ENCODE measurements at places on chromosomes 1 and 21.

DNA sequence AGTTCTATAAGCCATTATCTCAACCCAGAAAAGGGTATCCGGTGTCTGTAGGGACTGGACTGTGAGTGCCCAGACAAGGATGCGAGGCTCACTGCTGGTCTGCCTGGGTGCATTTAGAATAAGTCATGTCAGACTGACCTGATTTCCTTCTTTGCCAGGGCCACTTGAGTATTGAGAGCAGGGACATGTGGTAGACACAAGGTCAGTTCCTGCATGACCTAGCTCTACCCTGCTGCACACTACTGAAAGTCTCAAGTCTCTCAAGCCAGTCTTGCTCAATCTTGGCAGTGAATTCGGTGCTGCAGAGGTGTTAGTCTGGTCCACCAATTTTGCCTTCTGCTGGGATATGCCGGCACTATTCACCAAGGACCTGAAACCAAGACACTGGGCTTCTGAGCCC, 180.1 kb downstream of the C1orf94 start:
- DNase-seq, result no peak

GRCh38 chr1:224773646-224774045, 155.8 kb upstream of the DNAH14 start:
- DNase-seq, result no peak

GRCh38 chr1:166865926-166866325, 10.1 kb downstream of the TADA1 start:
- no peak for DNase-seq

DNA sequence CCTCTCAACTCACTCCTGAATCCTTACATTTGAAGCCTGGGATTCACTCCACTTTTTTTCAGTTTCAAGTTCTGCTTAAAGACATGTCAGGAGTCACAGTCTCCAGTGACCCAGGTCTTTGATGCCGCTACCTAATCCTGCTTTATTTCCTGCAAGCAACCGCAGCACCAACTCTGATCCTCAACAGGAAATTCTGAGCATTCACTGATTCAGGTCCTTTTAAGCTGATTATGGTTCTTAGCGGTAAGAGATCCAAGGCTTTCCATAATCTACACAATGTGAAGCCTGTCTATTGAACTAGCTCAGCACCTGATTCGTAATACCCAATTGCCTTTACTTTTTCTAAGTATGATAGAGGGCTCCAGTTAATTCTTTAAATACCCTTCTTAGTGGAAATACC, 43.7 kb upstream of the PIGC start:
- no peak for DNase-seq

- peak; percentile 22 for DNase-seq
Observed at GRCh38 chr1:147515045-147515869, 26.0 kb upstream of the BCL9 start.

DNA sequence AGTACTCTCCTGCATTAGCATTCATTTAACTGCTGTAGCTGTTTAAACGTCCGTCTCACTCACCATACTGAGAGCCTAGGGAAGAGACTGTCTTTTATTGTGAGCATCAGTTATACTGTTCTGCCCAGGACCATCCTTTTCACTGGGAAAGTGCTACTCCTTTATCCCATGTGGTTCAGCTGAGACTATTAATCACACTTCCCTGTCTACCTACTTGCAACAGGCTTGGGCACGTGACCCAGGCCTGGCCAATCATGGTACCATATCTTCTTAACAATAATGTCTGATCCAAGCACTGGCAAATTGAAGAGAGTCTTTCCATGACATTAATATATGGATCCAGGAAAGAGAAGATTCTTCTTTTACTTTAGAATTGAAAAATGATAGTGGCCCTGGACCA, 108.1 kb downstream of the TM2D1 start:
- DNase-seq, result no peak

DNA sequence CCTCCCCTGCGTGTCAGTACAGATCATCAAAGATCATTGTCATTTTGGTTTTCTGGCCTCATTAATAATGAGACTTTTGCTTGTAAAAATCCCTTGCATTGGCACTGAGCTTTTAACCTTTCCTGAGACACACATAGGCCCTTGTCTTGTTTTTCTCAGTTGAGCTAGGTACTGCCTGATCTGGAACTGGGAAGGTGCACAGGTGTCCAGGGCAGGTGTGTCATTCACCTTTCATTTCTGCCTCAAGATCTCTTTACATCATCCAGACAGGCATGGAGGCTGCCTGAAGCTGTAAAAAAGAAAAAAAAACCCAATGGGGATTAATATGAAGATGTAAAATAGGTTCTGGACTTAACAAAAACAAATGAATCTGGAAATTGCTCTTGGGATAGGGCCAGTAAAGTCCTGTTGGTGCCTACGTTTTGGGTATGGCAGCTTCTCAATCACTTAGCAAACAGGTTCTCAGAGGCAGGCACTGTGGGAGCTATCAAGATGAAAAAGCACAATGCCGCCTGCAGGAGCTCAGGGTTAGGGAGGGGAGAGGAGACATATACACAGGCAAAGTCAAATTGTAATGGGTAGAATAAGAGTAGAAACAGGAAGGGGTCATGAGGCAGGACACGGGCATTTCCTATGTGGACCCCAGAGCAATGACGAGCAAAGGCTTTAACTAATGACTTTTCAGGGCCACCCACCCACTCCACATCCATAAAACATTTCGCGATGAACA, 1.0 kb upstream of the KCNC4 start:
- no peak for DNase-seq

- DNase-seq, result no peak
Observed at GRCh38 chr1:81808760-81809159, 8.0 kb downstream of the ADGRL2 start.

- DNase-seq, result no peak
Observed at GRCh38 chr1:229159668-229160544, 111.0 kb upstream of the RAB4A start.

DNA sequence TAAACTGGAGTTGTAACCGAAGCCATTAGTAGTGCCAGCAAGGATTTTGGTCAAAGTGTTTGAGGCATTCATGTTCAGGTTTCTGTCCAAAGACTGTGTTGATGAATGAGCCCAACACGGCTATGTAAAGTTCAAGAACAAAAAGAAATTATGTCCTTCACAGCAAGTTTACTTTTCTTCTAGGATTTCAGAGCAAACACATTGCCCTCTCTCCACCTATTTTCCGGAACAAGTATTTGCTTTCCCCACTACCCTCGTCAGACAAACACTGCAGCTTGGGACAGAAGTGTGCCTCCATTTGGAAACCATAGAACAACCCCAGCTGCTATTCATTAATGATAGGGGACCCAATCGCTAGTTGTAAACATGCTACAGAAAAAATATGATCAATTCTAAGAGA, 151.4 kb upstream of the C1orf105 start:
- no peak for DNase-seq

GRCh38 chr1:230371923-230372703, 54.0 kb downstream of the PGBD5 start:
- DNase-seq, result no peak

GRCh38 chr1:161498646-161499045, 6.6 kb upstream of the FCGR2A start:
- DNase-seq, result no peak

GRCh38 chr1:80846966-80847365, 953.8 kb upstream of the ADGRL2 start:
- DNase-seq, result no peak

DNA sequence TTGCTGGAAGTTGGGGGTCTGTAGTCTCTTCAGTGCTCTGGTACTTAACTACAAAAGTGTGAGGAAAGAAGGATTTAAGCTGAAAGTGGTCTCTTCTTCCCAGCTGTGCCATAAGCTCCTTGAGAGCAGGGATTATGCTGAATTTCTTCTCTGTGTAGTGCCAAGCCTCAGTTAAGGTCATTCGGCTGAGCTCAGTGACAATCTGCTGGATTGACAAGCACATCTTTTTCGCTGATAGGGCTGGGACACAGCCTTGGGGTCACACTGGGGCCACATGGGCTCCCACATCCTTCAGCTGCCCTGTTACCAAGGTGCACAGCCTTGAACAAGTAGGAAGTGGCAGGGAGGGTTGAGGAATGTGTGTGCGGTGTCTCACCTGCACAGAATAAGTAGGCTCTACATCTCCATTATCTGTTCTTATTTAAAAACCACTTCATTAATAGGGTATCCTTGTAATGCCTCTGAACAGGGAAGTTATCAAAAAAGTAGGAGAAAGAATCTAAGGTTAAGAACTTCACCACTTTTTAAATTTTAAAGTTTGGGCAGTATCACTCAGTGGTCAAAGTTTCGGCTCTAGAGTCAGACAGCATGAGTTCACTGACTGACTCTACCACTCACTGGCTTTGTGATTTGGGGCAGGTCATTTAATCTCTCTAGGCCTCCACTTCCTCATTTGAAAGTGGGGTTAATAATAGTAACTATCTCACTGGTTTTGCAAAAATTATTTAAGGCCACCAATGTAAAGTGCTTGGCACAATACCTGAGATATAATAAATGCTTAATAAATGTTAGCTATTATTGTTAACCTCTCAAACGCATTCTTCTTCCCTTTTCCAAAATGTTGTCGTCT, 10.3 kb downstream of the ZBTB40 start:
- no peak for DNase-seq

GRCh38 chr1:217088011-217088410, 364.8 kb upstream of the ESRRG start:
- no peak for DNase-seq

GRCh38 chr1:209749205-209749604, 6.6 kb upstream of the TRAF3IP3 start:
- no peak for DNase-seq

GRCh38 chr1:204932573-204932909, 61.9 kb downstream of the NFASC start:
- no peak for DNase-seq

DNA sequence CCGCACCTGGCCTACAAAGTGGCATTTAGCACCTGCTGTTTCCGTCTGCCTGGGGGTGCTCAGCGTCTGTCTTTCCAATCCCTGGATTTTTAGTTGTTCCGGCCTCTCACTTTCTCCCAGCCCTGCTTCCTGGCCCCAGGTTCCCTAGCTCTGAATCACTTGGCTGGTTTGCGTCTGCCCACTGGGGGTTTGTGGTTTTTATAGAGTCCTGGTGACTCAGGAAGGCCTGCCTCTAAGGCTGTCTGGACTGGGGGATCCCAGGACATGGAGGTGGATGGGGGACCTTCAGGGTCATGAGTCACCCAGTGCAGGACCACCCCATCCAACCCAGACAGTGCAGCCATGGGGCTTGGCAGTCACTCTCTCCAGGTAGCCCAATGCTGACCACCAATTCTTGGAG, 53.5 kb downstream of the MRPL37 start:
- DNase-seq, result peak; percentile 87

DNA sequence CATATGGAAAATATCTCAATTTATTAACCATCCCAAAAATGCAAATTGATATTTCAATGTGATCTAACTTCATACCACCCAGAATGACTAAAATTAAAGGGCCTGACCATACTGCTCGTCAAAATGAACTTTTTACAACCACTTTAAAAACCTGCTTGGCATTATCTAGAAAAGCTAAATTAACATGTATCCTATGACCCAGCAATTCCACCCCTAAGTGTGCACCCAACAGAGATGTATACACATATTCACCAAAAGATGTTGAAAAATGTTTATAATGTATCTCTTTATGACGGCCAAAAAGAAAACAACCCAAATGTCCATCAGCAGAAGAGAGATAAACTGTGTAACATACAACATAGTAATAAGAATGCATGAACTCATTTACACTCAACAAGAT, 1.6 kb upstream of the BCAR3 start:
- no peak for DNase-seq

- DNase-seq, result no peak
Observed at GRCh38 chr1:30870035-30870434, 38.5 kb downstream of the SDC3 start.

- DNase-seq, result no peak
Observed at GRCh38 chr1:154714052-154714623, 106.2 kb upstream of the ADAR start.

DNA sequence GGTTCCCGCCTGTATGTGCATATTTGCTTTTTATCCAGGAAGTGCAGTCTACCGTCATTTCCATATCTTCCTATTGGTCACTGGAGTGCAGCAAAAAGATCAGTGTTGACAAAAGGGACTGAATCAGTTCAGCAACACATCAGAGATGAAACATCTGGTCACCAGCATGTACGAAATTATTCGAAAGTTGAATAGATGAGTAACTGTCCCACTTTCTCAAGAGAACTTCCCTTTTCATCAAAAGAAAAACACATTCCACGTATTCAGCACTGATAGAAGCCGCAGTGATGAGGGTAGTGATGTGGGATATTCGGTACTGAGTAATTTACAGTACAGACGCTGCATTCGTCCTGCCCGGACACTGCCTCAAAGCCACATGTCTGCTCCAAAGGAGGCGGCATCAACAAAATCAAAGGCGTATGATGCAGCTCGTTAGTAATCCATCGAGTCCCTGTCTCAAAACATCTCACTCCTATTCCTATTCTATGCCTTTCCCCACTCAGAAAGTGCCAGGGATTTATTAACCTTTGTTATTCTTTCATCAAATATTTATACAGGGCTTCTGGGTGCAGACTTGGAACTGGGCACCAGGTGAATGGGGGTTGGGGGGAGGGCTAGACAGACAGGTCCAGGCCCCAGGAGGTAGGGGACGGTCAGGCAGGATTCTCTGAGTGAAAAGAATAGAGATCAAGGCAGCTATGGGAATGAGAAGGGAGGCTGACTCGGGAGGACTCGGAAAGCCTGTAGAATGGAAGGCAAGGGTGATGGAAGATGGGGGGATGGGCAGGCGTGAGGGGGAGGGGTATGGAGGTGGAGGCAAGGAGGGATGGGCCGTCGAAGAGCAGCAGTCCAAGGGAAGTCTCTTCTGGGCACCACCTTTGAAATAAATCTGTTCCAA, 79.5 kb upstream of the SLC45A1 start:
- DNase-seq, result peak; percentile 49

- peak; percentile 28 for DNase-seq
Observed at GRCh38 chr1:42221952-42222606, 57.5 kb upstream of the GUCA2A start.

DNA sequence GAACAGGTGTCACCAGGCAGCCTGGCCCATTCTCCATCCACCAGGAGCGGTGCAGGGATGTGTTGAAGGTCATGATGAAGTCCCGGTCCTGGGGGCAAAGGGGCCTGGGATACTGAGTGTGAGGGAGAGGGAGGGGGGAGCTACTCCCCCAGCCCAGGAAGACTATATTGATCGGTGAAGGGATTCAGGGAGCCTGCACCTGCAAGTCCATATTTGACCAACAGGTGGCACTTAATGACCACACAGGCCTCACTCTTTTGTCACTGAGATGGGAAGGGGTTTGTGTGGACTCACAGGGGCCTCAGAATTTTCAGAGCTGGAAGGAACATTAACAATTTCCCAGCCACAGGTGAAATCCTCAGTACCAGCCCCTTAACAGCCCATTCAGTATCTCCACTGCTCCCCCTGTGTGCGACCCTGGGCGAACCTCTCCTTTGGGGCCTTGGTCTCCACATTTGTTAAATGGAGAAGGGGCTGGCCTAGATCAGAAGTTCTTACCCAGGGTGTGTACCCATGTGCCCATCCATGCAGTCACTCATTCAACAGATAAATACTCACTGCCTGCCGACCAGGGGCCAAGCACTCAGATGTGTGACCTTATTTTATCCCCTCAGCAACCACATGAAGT, 55.6 kb downstream of the NKAIN1 start:
- peak; percentile 20 for DNase-seq

GRCh38 chr1:221961532-221962292, 219.8 kb upstream of the DUSP10 start:
- DNase-seq, result peak; percentile 46

All from astrocyte of the cerebellum (primary cell).